Caco-2 (cell line): ENCODE measurements at places on chromosomes 16 and 17. TPM values are rescaled to one million over a fixed set of nuclear protein-coding genes. Genes with fewer than 3 reads are reported as not detected.

DNA sequence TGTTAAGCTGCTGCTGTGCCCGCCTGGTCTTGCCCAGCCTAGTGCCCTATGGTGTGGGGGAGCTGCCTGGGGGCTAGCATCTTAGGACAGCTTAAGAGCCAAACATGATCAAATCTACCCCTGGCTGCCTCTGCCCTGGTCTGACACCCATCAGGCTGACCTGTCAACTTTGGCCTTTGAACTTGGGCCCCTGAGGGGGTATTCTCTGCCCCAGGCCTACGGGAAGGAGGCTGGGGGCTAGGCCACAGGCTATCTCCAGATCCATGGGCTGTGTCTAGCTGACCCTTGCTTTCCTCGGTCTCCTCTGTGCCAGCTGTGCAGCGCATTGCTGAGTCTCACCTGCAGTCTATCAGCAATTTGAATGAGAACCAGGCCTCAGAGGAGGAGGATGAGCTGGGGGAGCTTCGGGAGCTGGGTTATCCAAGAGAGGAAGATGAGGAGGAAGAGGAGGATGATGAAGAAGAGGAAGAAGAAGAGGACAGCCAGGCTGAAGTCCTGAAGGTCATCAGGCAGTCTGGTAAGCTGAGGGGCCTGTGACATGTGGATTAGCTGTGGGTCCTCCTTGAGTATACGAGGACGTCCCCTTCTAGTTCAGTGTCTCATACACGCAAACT lies 3.3 kb upstream of the STARD3 start:
- no peak for DNase-seq

DNA sequence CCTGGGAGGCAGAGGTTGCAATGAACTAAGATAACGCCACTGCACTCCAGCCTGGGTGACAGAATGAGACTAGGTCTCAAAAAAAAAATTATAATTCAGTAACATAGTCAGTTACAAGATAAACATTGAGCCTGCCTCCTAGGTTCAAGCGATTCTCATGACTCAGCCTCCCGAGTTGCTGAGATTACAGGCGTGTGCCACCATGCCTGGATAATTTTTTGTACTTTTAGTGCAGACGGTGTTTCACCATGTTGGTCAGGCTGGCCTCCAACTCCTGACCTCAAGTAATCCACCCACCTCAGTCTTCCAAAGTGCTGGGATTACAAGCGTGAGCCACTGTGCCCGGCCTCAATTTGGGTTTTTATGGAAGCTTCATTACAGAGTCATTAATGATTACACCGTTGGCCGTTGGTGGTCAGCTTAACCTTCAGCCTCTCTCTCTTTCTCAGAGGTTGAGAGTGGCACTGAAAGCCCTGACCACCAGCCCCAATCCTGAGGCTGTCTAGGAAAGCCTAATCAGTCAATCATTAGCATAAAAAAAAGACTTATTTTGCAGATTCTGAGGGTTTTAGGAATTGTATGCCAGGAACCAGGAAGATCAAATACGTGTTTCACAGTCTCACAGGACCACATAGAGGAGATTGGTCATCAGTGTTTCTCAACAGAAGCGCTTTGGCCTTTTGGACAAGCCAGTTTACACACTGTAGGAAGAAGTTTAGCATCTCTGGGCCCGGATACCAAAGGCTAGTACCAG lies 1.3 kb upstream of the LRRC37A3 start:
- DNase-seq = no peak

GRCh38 chr16:48280546-48280945 lies 33.2 kb upstream of the ABCC11 start:
- no peak for DNase-seq

DNA sequence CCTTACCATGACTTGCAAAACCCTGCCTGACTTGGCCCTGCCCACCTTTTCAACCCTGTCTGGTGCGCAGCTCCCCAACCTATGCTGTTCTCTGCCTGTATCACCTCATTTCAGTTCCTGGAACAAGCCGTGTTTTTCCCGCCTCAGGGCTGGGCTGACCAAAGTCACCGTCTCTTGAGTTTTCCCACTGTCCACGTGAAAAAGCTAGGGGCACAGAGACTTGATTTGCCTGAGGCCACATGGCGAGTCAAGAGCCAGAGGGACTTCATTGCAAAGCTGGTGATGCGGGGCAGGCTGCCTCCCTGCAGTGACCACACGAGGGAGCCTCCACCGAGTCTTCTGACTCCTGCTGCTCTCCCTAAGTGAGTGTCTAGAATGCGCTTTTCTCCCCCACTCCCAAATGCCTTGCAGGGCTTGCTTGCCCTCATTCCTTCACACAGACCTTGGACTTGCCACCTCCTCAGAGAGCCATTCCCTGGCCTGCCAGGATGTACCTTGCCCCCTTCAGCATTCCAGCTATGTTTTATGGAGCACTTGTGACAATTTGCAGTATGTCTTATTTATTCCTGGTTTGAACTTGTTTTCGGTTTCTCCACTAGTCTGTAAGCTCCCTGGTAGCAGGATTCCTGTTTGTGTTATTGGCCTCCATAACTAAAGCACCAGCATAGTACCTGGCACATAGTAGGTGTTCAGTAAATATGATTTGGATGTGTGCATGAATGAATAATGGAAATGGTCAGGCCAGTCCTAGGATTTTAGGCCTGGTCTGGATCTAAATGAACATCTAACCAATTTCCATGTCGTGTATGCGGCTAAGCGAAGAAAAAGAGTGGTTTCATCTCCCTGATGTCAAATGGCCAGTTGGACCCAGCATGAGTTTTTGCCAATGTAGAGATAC lies 252.3 kb downstream of the SNX29 start:
- DNase-seq = peak; percentile 93

Gene CANT1
- 68.9 and 86.4 TPM in 2 replicates for total RNA-seq

Gene IL17C
- not detected in 2 replicates for total RNA-seq

Gene ADAM11
- total RNA-seq = 1.9 and 2.3 TPM in 2 replicates

Gene CACNA1H
- total RNA-seq = 5.1 and 6.5 TPM in 2 replicates
